ENCODE measurements at places on chromosomes 12 and 14.

DNA sequence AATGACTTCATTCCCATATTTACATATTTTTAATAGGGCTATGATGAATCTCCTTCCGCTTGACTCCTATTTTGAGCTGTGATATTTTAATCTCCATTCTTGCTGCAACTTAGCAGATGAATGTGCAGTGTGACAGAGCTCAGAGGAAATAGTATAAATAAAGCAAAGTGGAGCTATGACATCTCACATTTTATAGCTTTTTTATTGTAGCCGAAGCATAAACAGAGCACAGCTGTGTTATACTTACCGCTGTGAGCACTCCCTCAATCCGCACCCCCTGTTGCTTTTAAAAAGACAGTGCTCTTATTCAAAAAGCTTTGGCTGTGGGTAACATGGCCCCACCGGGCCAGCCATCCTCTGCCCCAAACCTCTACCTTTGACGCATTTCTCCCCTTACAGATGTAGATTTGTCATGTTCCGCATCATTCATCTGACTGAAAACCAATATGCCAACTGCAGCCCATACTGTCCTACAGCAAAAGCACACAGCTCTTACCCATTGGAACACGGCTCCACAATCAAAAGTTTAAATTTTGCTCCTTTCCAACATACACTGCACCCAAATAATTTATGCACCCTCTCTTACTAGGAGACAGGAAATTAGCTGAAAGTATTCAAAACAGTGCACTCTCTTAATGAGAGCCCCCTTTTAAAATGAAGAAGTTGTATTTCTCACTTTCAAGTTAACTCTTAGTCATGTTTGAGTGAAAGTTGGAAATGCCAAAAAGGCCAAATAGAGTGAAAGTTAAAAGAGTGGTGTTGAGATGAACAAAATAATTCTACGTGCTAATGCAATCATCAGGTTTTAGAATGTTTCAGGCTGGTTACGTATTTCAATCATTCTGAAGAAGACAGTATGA, 429.3 kb upstream of the SOX5 start:
- no peak for DNase-seq

GRCh38 chr12:70240673-70241072, 2.6 kb upstream of the CNOT2 start:
- DNase-seq = no peak

DNA sequence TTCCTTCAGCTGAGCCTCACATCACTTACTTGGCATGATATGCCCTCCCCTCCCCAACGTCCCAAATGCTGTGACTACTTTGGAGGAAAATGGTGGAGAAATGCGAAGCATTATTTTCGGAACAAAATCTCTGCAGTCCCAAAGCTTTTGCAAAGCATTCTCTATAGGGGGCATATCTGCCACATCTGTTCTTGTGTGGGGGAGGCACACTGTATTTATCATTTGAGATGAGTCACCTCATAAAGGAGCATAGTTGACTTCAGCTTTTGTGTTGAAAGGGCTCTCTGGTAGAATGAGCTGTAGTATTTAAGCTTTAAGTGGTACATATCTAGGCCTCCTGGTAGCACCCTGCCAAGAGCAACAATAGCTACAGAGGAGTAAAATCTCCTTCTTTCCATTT, 447.5 kb downstream of the ADAMTS20 start:
- DNase-seq = no peak

- no peak for DNase-seq
Observed at GRCh38 chr14:92657457-92658142, 90.8 kb downstream of the LGMN start.

- no peak for DNase-seq
Observed at GRCh38 chr12:30696486-30696885, 817 bp upstream of the IPO8 start.

- no peak for DNase-seq
Observed at GRCh38 chr12:101042211-101042610, 167.8 kb downstream of the SLC5A8 start.
